ENCODE measurements at places on chromosomes 4 and X. TPM values are rescaled to one million over a fixed set of nuclear protein-coding genes. Genes with fewer than 3 reads are reported as not detected.
A peak's percentile ranks its signal among the peaks of the same experiment; 100 is the strongest.

DNA sequence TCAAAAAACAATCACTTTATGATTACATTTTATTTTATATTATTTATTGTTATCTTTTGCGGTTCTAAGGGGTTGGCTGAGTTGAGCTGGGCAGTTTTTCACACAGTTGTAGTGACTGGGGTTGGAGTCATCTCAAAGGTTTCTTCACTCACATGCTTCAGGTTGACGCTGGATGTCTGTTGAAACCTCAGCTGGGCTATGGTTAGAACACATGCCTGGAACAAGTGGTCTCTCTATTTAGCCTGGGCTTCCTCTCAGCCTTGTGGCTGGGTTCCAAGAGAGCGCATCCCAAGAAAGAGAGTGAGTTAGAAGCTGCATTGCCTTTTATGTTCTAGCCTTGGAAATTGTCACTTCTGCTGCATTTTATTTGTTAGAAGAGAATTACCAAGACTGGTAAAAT is 87.4 kb downstream of the CBLL2 start:
- H3K36me3 ChIP-seq = no peaks in the 10 kb centered on the region
- H3K4me1 ChIP-seq = no peaks in the 10 kb centered on the region
- no peak overlapping the region for H3K4me3 ChIP-seq
- H3K27ac ChIP-seq = no peak overlapping the region

GRCh38 chrX:13893826-13894225 is 76.9 kb upstream of the GPM6B start:
- no peaks in the 10 kb centered on the region for H3K36me3 ChIP-seq
- H3K4me1 ChIP-seq = peaks cover 4% of the 10 kb centered on the region
- no peaks in the 10 kb centered on the region for H3K27me3 ChIP-seq
- H3K4me3 ChIP-seq = no peak overlapping the region

DNA sequence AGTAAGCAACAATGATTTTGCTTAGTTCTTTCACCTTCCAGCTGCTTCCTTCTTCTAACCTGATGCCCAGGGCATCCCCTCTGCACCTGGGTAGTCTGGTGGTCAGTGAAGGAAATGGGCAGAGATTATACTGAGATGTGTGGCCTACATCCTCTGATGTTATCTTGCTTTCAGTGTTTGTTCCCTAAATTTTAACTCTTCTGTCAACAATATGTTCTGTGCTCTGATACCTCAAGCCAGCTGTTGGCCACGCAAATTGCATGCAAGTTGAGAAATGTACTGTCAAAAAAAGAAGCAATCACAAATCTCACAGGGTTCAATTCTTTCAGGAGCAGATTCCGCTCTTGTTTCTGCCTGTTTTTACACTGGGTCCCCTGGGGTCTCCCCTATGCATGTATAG is 73.8 kb downstream of the FBXW7 start:
- DNase-seq = no peak
- no peaks in the 10 kb centered on the region for H3K27me3 ChIP-seq

DNA sequence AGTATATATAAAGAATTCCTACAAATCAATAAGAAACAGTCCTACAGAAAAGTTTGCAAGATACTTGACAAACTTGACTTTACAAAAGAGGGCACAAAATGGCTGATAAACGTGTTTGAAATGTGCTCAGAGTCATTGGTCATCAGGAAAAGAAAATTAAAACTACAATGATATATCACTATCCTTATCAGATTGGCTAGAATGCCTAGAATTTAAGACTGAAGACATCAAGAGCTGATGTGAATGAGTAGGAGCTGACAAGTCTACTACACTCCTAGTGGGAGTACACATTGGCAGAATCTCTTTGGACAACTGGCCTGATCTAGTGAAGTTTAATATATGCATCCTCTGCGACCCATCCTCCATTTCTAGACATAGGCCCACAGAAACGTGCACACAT is 10.3 kb upstream of the DCTD start:
- peaks cover 3% of the 10 kb centered on the region for H3K27me3 ChIP-seq
- DNase-seq = no peak
- no peak overlapping the region for H3K4me3 ChIP-seq
- no peak overlapping the region for H3K27ac ChIP-seq
- no peaks in the 10 kb centered on the region for H3K4me1 ChIP-seq

- H3K4me3 ChIP-seq = no peak overlapping the region
- H3K27ac ChIP-seq = no peak overlapping the region
- H3K4me1 ChIP-seq = peaks cover 15% of the 10 kb centered on the region
- no peak for DNase-seq
- no peaks in the 10 kb centered on the region for H3K36me3 ChIP-seq
These were observed 57.5 kb upstream of the ZCCHC13 start for GRCh38 chrX:74246524-74246923.

- H3K27ac ChIP-seq = no peak overlapping the region
- H3K36me3 ChIP-seq = no peaks in the 10 kb centered on the region
- H3K27me3 ChIP-seq = peaks cover 13% of the 10 kb centered on the region
- H3K4me1 ChIP-seq = no peaks in the 10 kb centered on the region
These were observed 19.8 kb downstream of the PSAPL1 start for GRCh38 chr4:7414736-7415510.

GRCh38 chrX:13085526-13085925 is 41.1 kb upstream of the FAM9C start:
- no peaks in the 10 kb centered on the region for H3K36me3 ChIP-seq
- no peak overlapping the region for H3K4me3 ChIP-seq
- H3K4me1 ChIP-seq = peaks cover 2% of the 10 kb centered on the region
- H3K27ac ChIP-seq = no peak overlapping the region
- no peaks in the 10 kb centered on the region for H3K27me3 ChIP-seq

DNA sequence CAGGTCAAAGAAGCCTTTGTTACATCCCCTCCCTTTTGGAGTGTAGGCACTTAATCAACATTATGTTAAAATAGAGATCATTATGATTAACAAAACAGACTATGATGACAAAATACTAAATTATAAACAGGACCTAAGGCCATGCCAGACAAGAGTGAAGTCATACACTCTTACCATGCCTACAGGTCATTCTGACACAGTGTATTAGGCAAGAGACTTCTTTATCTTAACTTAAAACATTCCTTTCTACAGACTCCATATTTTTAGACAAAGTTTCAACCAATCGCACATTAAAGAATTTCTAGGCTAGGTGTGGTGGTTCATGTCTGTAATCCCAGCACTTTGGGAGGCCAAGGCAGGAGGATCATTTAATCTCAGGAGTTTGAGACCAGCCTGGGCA is 128.6 kb upstream of the SLC34A2 start:
- H3K4me1 ChIP-seq = no peaks in the 10 kb centered on the region
- DNase-seq = no peak
- no peaks in the 10 kb centered on the region for H3K36me3 ChIP-seq
- no peak overlapping the region for H3K4me3 ChIP-seq
- no peak overlapping the region for H3K27ac ChIP-seq
- H3K27me3 ChIP-seq = no peaks in the 10 kb centered on the region

DNA sequence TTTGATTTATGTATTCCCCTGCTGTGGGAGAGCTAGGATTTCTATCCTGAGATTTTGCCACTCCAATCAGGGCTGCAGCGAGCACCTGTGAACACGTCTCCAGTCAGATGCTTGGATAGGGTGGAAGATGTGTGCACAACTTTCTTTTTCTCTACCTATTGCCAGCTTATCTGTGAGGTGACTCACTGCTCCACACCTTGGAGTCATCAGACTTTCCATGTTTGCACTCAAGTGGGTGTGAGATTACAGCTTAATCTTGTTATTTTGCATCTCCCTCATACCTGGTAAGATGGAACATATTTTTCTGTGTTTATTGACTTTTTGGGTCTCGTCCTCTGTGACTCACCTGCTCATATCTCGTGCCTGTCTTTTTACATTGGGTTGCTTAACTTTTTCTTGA is 32.2 kb downstream of the PSAPL1 start:
- H3K36me3 ChIP-seq = no peaks in the 10 kb centered on the region
- H3K4me3 ChIP-seq = no peak overlapping the region
- H3K4me1 ChIP-seq = no peaks in the 10 kb centered on the region
- peaks cover 11% of the 10 kb centered on the region for H3K27me3 ChIP-seq

GRCh38 chr4:118718511-118719170 is 33.4 kb downstream of the METTL14 start:
- no peak overlapping the region for H3K27ac ChIP-seq
- DNase-seq = no peak
- no peaks in the 10 kb centered on the region for H3K4me1 ChIP-seq
- no peak overlapping the region for H3K4me3 ChIP-seq
- peaks cover 15% of the 10 kb centered on the region for H3K36me3 ChIP-seq

- H3K27ac ChIP-seq = no peak overlapping the region
- no peaks in the 10 kb centered on the region for H3K27me3 ChIP-seq
- no peaks in the 10 kb centered on the region for H3K4me1 ChIP-seq
- no peaks in the 10 kb centered on the region for H3K36me3 ChIP-seq
These were observed 276.6 kb downstream of the CCSER1 start for GRCh38 chr4:90403781-90404180.

GRCh38 chr4:24795666-24796381 is 451 bp downstream of the SOD3 start:
- H3K27me3 ChIP-seq = peaks cover 4% of the 10 kb centered on the region
- peak overlapping the region; percentile 32 for H3K4me3 ChIP-seq
- peak; percentile 70 for DNase-seq
- H3K36me3 ChIP-seq = no peaks in the 10 kb centered on the region
- peaks cover 38% of the 10 kb centered on the region for H3K4me1 ChIP-seq

GRCh38 chr4:187301923-187302322 is 578.3 kb upstream of the FAT1 start:
- no peaks in the 10 kb centered on the region for H3K27me3 ChIP-seq
- DNase-seq = no peak
- H3K27ac ChIP-seq = no peak overlapping the region
- no peak overlapping the region for H3K4me3 ChIP-seq

DNA sequence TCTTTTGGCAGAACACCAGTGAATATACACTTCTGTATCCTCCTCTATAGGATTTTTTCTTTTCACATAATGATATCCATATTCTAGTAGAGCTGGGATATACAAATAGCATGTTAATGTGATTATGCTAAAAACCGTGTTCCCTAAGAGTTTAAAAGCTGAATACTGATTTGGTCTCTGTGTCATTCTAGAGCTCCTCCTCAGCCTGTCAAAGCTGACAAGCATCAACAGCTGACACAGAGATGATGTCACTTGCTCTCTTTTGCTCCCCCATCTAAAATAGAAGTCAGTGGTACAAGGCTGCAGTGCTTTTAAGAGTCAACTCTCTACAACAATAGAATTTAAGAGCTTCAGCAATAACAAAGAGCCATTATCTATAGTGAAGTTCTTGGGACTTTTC is 17.1 kb upstream of the HERC3 start:
- no peak for DNase-seq
- H3K4me3 ChIP-seq = no peak overlapping the region
- H3K27ac ChIP-seq = no peak overlapping the region

DNA sequence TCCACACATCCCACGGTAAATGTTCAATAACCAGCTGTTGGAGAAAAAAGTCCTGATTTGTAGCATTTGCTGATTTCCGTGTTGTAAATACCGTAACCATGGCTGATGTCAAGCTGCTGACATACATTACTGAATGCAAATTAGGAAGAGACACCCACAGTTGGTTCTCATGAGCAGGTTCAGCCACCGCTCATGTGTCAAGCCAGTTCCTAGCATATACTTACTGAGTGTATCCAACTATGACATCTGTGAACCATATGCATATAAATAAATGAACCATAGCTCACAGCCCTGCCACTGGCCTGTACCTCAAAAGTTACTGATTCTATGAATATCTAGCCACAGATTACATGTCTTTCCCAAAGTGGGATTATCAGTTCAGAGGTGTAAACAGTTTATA is 29.5 kb downstream of the FHDC1 start:
- H3K27me3 ChIP-seq = no peaks in the 10 kb centered on the region
- peaks cover 15% of the 10 kb centered on the region for H3K36me3 ChIP-seq

DNA sequence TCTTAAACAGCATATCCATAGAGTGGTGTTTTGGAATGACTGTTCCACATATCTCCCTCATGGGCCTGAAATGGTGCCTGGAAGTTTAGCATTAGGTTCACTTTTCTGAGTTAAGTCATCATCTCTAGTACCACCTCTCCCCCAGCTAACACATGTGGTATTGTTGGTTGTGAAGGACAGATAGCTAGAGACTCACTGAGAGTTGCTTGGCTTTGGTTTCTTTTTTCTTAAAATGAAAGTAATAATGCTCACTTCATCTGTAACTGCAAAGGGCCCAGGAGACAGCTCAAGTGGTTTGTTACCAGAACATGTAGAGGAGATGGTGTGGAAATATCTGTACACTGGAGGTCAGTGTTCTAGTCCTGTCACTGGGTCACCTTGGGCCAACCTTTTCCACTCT is 90.9 kb downstream of the EFNB1 start:
- DNase-seq = no peak
- no peaks in the 10 kb centered on the region for H3K4me1 ChIP-seq
- no peaks in the 10 kb centered on the region for H3K27me3 ChIP-seq
- H3K27ac ChIP-seq = no peak overlapping the region
- no peaks in the 10 kb centered on the region for H3K36me3 ChIP-seq
- no peak overlapping the region for H3K4me3 ChIP-seq

DNA sequence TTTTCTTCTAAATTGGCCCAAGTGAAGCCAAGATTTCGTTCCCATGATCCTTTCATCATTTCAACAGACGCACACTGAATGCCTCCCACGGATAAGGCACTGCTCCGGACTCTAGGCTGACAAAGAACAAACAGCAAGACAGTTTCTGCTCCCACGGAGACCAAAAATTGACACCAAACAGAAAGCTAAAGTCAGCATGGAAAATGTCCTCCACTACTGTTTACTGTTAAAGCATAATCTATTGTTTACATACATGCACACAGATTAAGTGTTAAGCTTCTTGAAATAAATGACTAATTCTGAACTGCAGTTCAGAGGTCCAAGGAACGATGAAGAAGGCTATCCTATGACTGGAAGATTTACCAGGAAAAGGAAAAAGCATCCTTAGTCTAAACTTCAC is 199.6 kb downstream of the AASDH start:
- H3K4me1 ChIP-seq = no peaks in the 10 kb centered on the region
- H3K4me3 ChIP-seq = no peak overlapping the region
- no peaks in the 10 kb centered on the region for H3K27me3 ChIP-seq
- no peaks in the 10 kb centered on the region for H3K36me3 ChIP-seq
- no peak overlapping the region for H3K27ac ChIP-seq

GRCh38 chrX:43744284-43744683 is 88.2 kb downstream of the MAOA start:
- no peak overlapping the region for H3K27ac ChIP-seq
- no peaks in the 10 kb centered on the region for H3K27me3 ChIP-seq
- no peak overlapping the region for H3K4me3 ChIP-seq

The GPRASP1 gene
- total RNA-seq = 4.8 TPM

The ALAS2 gene
- total RNA-seq = not detected

The ZMAT1 gene
- total RNA-seq = 8.9 TPM

The PCDH11X gene
- total RNA-seq = 2.4 TPM

The PARM1 gene
- 27.4 TPM for total RNA-seq

The RS1 gene
- not detected for total RNA-seq

The TMEM47 gene
- 7.8 TPM for total RNA-seq

The LINC00632 gene
- total RNA-seq = 211 TPM

The FAM241A gene
- 2.8 TPM for total RNA-seq

All from suprapubic skin (tissue), 4 donors.